ENCODE measurements at places on chromosomes 13 and 19.
A peak's percentile ranks its signal among the peaks of the same experiment; 100 is the strongest.

GRCh38 chr13:49213539-49213938, 6.6 kb upstream of the MLNR start:
- no peak for DNase-seq

- no peak for DNase-seq
Observed at GRCh38 chr13:44637581-44637980, 61.5 kb upstream of the TSC22D1 start.

DNA sequence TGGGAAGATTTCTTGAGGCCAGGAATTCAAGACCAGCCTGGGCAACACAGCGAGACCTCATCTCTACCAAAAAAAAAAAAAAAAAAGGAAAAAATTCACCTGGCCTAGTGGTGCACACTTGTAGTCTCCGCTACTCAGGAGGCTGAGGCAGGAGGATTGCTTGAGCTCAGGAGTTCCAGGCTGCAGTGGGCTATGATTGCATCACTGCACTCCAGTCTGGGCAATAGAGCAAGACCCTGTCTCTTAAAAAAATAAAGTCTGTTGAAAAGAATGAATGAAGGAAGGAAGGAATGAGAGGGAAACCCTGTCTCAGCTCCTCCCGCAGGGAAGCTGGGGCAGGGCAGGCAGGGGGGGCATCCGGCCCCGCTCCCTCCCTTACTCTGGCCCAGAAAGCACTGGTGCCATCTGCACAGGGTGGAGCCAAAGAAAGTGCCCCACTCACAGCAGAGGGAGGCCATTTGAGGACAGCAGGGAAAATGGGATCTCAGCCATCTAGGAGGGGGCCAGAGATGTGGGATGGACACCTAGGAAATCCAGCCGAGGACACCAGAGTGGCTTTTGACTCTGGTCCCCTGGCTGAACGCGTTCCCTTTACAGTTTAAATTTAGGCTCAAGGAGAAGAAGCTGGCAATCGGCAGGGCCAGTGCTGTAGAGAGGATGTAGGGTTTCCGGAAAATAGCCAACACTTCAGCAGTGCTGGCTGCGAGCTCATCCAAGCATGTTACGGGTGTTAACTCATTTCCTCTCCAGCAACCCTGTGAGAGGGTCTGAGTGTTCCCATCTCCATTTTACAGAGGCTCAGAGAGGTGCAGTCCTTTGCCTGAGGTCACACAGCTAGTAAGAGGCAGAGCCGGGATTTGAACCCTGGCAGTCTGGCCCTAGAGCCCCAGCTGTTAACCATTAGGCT, 3.6 kb upstream of the HPN start:
- DNase-seq, result no peak

GRCh38 chr13:28495538-28496187, 735 bp upstream of the FLT1 start:
- no peak for DNase-seq

DNA sequence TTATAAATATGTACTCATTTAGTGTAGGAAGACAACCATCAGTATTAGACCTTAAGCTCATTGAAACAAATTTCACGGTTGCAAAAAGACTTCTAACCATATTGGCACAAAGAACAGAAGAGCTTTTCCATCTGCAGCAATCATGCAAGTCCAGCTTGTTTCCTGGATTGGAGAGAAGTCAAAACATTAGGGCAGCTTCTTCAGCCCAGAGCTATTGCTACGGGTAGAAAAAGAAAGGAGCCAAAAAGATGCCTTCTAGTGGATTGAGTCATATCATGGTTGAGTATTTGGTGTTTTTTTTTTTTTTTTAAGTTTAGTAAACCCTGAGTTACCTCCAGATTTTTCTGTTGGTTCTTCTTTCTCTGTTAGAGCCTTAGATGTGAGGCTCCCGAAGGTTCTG, 99.8 kb downstream of the WDFY2 start:
- no peak for DNase-seq

DNA sequence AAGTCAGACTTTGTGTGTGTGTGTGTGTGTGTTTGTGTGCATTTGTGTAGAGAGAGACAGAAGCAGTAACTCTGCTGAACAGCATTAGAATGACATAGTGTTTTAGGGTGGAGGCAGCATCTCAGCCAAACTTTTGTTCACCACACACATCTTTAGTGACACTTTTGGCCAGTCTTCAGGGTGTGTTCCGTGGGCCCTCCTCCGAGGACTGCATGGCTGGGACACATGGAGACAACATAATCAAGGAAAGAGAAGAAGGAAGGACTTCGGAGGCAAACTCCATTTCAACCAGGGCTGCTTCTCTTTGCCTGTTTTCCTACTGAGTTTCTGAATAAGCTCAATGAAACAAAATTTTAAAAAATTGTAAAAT, 205.1 kb downstream of the LHFPL6 start:
- no peak for DNase-seq

DNA sequence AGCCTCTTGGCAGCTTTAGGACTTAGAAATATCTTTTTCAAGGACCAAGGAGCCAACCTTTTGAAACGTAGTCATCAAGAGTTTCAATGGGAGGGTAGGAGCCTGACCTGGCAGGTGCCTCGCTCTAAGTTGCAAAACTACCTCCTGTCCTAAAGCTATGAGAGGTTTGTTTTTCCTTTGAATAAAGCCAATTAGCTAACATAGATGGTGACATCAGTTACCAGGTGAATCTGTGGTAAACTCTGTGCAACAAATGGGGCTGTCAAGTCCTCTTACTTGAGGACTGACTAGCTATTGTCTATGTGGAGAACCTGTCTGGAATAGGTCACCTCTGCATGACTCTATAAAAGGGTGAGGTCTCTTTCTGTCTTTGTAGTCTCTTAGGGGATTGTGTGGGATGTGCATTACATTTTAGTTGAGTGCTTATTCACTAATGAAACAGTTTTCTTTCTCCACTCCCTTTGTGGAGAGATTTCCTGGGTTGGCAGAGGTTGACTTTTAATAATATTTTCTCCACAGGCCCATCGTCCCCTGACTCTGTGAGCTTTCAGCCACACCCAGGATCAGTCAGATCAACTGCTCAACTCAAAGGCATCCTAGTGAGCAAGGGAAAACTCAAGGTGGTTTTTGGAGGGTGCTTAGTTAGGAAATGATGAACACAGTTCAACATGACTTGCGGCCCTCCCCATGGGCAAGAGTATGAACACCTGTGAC, 9.9 kb downstream of the ARL11 start:
- no peak for DNase-seq

- DNase-seq, result no peak
Observed at GRCh38 chr13:75931116-75931515, 295.0 kb downstream of the LMO7 start.

GRCh38 chr13:73741742-73742141, 392.5 kb downstream of the KLF12 start:
- no peak for DNase-seq

DNA sequence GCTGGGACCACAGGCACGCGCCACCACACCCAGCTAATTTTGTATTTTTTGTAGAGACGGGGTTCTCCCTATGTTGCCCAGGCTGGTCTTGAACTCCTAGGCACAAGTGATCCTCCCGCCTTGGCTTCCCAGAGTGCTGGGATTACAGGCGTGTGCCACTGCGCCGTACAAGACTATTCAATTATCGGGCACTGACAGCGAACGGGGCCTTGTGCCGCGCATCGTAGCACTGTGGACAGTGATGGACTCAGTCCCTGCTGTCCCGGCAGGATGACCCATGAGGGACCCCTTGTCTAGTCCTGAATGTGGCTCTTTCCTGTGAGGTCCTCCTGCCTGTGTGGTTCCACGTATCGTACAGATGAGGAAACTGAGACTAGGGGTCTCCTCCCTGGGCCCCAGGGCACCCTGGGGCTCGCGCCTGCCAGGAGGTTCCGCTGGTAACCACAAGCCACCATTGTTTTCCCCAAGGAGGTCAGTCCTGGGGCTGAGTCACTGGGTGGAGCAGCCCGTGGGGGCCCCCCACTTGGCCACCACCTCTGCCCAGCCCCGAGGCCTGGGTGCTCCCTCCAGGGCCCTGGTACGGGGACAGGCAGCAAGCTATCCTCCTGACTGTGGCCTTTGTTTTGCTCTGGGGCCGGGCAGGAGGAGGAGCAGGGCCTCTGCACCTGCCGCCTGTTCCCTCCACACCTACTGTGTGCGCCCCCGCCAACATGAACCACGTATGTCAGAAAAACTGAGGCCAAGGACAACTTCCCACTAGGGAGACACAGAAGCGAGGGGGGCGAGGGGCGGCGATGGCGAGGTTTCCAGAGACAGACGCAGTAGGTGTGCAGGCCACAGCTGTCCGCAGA, 2.9 kb upstream of the TCF3 start:
- DNase-seq, result no peak

GRCh38 chr19:43562698-43563241, 12.6 kb downstream of the XRCC1 start:
- peak; percentile 45 for DNase-seq

DNA sequence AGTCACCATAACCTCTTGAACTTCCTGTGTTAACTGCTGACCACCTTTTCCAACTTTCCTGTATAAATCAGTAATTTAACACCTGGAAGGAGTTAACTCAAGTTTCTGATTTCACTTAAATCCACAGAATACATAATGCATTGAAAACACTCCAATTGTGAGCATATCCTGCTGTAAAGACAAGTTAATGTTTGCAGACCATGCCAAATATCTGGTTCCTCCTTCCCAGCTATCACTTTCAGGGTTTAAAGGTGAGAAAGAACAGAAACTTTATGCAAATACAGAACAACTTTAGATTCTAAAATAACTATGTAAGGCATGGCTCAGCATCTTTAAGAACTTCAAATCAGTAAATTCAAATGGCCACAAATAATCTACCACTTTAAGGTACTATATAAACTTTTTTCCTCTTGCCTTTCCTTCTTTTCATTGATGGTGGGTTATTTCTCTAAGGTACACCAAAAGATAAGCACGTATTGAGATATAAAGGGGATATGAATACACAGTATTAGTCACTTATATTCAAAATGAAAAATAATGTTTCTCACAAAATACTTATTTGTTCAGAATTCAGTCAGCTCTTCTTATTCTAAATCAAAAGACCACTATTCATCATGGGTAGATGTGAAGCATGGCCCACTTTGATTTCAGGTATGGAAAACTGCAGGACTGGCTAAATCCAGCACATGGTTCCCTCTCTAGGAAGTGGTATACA, 6.6 kb upstream of the TPTE2 start:
- no peak for DNase-seq

DNA sequence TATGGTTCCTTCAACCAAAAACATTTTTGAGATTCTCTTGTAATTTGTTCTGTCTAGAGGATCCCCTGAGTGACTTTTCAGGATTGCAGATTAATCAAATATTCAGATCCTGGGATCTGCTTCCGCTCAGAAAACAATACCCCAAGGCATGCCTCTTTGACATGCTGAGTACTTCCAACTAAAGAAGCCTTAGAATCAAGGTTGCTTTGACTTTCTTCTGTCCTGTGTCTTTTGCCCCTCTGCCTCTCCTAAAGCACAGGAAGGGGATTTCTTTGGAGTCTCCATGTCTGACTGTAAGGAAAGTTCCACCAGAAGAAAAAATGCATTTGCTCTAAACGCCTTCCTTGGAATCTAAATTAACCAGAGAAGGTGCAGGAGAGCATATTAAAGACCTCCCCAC, 431.5 kb downstream of the FGF14 start:
- DNase-seq, result no peak

DNA sequence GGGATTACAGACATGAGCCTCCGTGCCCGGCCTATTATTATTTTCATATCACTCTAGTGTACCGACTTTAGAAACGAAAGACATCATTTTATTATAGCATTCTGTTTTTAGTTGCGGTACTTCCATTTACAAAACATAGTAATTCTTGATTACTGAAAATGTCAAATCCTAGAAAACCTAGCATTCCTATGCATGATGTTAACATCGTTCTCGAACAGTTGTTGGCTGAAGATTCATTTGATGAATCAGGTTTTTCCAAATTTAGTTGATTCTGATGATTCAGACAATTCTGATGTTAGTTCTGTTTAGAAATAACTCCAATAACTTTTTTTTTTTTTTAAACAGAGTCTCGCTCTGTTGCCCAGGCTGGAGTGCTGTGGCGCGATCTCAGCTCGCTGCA, 11.5 kb upstream of the MTRF1 start:
- no peak for DNase-seq

DNA sequence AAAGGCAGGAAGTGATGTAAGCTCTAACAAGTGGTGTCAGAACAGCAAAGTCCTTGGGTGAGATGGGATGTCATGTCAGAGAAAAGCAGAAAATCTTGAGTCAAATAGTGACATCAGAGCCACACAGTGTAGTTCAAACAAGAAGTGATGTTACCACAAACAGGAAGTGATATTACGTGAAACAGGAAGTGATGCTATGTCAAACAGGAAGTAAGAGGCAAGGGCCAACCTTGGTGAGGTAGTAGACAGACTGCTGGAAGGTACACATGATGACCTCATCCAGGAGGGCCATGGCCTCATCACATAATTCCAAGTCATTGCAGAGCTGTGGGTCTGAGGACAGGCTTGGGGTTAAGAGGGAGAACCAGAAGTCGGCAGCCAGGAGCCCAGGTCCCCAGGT, 7.0 kb upstream of the MAMSTR start:
- no peak for DNase-seq

DNA sequence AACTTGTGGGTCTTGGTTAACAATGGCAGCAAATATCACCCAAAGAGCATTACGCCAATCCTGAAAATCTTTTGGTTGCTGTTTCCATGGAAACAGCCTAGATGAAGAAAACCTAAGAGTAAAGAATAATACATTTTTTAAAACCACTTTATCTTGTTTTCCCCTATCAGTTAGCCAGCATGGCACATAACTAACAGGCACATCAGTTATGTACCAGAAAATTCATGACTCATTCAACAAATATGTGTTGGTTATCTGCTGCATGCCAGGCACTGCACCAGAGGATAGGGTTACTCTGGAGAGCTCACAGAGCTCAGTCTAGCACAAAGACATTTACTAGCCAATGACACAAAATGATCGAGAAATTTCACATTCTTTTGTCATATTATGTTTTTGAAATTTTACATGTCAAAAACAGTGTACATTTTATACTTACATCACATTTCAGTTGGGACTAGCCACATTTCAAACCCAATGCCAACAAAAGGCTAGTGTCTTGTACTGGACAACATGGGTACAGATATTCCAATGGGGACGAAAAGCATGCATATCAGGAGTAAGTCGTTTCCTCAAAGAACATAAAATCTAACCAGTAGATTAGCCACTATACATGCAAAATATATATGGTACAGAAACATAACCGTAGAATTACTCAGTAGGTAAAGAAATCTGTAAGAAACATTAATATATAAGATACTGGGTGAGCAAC, 20.3 kb downstream of the LNX2 start:
- DNase-seq, result no peak

DNA sequence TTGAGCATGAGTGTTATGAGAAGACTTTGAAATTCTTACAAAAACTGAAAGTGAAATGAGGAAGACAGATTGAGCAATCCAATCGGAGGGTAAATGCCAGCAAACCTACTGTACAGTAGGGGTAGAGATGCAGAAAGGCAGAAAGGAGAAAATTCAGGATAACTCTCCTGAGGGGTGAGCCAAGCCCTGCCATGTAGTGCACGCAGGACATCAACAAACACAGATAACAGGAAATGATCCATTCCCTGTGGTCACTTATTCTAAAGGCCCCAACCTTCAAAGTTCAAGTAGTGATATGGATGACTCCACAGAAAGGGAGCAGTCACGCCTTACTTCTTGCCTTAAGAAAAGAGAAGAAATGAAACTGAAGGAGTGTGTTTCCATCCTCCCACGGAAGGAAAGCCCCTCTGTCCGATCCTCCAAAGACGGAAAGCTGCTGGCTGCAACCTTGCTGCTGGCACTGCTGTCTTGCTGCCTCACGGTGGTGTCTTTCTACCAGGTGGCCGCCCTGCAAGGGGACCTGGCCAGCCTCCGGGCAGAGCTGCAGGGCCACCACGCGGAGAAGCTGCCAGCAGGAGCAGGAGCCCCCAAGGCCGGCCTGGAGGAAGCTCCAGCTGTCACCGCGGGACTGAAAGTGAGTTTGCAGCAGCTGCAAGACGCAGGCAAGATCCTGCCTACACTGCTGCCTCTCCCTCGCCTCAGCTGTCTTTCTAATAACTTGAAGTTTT, at the start of gene TNFSF13B:
TSS of gene TNFSF13B (plus strand) at position 118 of the 728 bp plus-strand sequence. CDS start at position 296, 178 bp downstream.
- no peak for DNase-seq

All from hypothalamus (tissue), 51 donors.